ENCODE measurements at places on chromosomes 16 and 17. TPM values are rescaled to one million over a fixed set of nuclear protein-coding genes. Genes with fewer than 3 reads are reported as not detected.

DNA sequence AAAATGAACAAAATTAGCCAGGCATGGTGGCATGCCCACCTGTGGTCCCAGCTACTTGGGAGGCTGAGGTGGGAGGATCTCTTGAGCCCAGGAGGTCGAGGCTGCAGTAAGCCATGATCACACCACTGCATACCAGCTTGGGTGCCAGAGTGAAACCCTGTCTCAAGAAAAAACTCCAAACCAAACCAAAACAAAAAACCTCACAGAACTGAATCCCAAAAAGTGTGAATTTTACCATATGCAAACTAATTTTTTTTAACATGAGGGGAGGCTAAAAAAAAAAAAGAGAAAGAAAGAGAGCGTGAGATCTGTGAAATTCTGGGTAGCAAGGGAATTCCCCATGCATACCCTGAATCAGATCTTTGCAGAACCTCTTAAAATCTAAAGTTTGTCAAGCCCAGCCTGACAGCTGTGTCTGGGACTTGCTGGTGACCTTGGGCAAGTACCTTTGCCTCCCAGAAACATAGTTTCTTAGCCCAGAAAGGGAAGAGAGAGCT lies 17.1 kb upstream of the CDH1 start:
- no peak for DNase-seq
- no peaks in the 10 kb centered on the region for H3K36me3 ChIP-seq
- H3K4me3 ChIP-seq = no peak overlapping the region
- H3K4me1 ChIP-seq = peaks cover 6% of the 10 kb centered on the region

DNA sequence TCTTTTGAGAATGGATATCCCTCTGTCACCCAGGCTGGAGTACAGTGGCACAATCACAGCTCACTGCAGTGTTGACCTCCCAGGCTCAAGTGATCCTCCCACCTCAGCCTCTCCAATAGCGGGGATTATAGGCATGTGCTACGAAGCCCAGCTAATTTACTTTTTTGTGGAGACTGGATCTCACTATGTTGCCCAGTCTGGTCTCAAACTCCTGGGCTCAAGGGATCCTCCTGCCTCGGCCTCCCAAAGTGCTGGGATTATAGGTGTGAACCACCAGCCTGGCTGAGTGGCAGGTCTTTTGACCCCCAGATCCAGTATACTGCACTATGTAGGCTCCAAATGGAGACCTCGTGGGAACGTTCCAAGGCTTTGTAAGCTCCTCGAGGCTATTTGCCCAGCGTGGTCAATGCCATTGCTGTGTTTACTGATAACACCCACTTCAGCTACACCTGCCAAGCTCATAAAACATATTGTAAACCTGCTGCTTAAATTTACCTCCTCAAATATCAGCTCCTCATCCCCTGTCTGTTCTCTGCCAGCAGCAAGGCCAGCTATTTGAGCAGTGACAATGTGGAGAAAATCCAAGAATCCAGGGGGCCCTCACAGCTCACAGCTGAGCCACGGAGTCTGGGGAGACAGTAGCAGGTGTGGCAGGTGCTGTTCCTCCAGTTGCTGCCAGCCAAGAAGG lies 16.2 kb upstream of the KIFC3 start:
- DNase-seq = no peak
- H3K27me3 ChIP-seq = peaks cover 16% of the 10 kb centered on the region
- H3K36me3 ChIP-seq = no peaks in the 10 kb centered on the region
- peaks cover 22% of the 10 kb centered on the region for H3K4me1 ChIP-seq

Gene JPT2
- total RNA-seq = 62.4 TPM

- no peak overlapping the region for H3K4me3 ChIP-seq
- H3K27ac ChIP-seq = no peak overlapping the region
- no peaks in the 10 kb centered on the region for H3K27me3 ChIP-seq
- DNase-seq = no peak
These were observed 30.0 kb downstream of the CREBBP start for GRCh38 chr16:3850544-3850899.

Gene CD300C
- 1.5 TPM for total RNA-seq

GRCh38 chr16:82091241-82091640 lies 56.2 kb downstream of the HSD17B2 start:
- H3K36me3 ChIP-seq = no peaks in the 10 kb centered on the region
- no peak overlapping the region for H3K27ac ChIP-seq
- H3K4me3 ChIP-seq = no peak overlapping the region
- no peak for DNase-seq

DNA sequence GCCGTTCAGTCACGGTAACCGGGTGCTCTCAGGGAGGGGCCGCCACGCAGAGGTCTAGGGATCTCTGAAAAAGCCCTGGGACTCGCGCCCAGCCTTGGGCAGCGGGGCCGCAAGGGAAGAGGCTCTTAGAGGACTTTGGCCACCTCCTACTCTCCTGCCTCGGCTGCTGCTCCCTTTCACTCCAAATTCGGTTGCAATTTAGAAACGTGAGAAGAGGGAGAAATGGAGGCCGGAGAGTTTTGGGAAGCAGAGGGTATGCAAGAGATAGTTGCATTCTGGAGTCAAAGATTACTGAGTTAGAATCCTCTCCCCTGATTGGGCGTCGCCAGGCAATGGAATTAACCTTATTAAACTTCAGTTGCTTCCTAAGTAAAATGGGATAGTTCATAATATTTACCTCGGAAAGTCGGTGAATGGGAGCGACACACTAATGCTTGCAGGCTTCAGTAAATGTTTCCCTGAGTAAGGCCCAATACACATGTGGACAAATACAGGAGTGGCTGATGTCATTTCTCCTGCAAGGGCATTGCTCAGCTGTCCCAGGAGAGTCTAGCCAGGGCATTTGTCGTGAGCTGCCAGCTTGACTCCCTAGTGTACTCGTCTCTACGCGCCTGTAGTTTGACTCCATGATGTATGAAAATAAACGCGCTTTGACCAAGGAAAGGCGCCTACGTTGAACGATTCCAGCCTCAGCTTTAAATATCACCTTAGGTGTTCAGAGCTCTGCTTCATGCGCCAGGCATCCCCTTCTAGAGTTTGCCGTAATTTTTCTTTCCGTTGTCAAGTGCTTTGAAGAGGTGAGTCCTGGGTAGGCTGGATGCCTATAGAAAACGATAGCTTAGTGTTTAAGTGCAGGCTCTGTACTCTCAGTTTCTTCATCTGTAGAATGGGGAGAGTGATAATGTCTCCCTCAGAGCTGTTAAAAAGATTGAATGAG lies 667 bp downstream of the OGFOD1 start:
- H3K27me3 ChIP-seq = no peaks in the 10 kb centered on the region
- peak overlapping the region; percentile 89 for H3K4me3 ChIP-seq
- H3K36me3 ChIP-seq = peaks cover 38% of the 10 kb centered on the region

DNA sequence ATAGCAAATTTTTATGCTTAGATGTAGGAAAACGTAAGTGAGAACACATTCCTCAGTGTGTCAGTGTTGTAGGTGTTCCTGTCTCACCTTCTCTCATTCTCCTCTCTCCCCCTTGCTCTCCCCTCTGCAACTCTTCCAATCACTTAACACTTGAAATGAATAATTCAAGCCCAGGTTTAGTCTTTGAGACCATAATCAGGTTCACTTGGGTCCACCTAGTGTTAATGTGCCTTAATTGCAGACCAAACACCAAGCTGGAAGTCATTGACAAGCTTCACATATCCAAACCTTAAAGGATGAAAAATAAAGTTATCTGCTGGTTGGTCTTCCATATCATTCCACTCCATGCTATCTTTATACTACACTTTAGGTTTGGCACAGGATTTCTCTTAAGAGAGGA lies 37.0 kb downstream of the STXBP4 start:
- H3K27me3 ChIP-seq = no peaks in the 10 kb centered on the region
- peaks cover 2% of the 10 kb centered on the region for H3K4me1 ChIP-seq
- no peak overlapping the region for H3K4me3 ChIP-seq
- DNase-seq = no peak
- H3K27ac ChIP-seq = no peak overlapping the region
- peaks cover 3% of the 10 kb centered on the region for H3K36me3 ChIP-seq

- no peak overlapping the region for H3K4me3 ChIP-seq
- no peaks in the 10 kb centered on the region for H3K27me3 ChIP-seq
- no peak overlapping the region for H3K27ac ChIP-seq
These were observed 325.9 kb downstream of the SOX9 start for GRCh38 chr17:72446525-72447250.

- peaks cover 18% of the 10 kb centered on the region for H3K4me1 ChIP-seq
- no peaks in the 10 kb centered on the region for H3K27me3 ChIP-seq
- no peak for DNase-seq
- H3K4me3 ChIP-seq = no peak overlapping the region
- peaks cover 16% of the 10 kb centered on the region for H3K36me3 ChIP-seq
These were observed 73.3 kb downstream of the MSI2 start for GRCh38 chr17:57329380-57330214.

DNA sequence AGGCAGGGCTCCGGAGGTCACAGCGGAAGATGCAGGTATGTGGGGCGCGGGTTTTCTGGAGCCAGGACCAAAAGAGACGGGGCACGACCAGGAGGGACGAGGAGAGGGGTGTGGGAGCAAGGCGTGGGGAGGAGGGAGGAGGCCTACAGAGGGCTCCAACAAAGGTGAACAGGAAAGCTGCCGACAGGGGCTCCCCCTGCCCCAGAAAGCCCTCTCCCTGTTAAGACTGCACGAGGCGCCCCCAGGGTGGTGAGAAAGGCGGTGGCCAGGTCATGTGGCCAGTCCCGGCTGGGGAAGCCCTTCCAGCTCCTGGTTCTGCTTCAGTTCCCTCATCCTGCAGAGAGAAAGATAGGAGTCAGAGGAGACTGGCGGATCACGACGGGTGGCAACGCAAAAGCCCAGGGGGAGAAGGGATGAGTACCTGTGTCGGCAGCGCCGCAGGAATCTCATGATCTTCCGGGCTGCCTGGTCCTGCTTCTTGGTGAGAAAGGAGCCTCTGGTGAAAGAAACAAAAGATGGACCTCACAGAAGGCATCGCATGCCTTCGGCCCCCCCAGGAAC lies 949 bp upstream of the SPAG7 start:
- H3K27ac ChIP-seq = no peak overlapping the region
- peaks cover 39% of the 10 kb centered on the region for H3K36me3 ChIP-seq
- no peaks in the 10 kb centered on the region for H3K27me3 ChIP-seq
- peaks cover 36% of the 10 kb centered on the region for H3K4me1 ChIP-seq
- H3K4me3 ChIP-seq = no peak overlapping the region

Gene PRSS33
- not detected for total RNA-seq

DNA sequence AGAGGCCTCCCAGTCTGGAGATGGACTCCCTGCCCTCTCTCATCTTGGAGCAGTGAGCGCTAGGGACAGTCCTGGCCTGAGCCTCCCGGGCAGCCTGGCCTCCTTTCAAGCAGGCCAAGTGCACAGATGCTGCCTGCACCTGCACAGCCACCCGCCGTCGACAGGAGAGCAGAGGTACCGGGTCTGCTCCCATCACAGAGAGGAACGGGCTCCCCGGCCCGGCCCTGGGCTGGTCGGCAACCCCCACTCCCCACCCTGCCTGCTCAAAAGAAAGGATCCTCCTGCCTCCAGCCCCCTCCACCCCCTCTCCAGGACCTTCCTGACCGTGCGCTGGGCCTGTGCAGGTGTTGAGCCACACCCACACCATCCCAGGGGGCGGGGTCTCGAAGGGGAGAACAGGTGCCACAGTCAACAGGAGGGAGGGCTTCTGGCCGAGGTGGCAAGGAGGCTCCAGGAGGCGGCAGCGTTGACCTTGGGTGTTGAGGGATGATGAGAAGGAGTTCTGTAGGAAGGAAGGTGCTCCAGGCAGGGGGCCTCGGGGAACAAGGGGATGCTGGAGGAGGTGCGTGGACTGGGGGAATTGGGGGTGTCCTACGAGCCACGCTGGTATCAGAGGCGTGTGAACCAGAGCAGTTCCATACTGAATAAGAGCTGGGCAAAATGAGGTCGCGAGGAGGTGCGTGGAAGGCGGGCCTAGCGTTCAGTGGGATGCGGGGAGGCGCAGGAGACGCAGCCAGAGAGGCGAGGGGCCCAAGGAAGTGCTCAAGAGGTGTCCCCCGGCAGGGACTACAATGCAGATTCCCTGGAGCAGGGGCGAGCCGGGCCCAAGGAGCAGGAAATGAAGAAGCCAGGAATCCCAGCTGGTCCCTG lies 967 bp upstream of the CDH15 start:
- peaks cover 9% of the 10 kb centered on the region for H3K27me3 ChIP-seq
- no peaks in the 10 kb centered on the region for H3K36me3 ChIP-seq
- peaks cover 7% of the 10 kb centered on the region for H3K4me1 ChIP-seq
- peak overlapping the region; percentile 0 for H3K27ac ChIP-seq

GRCh38 chr17:63653050-63653449 lies 30.8 kb downstream of the MAP3K3 start:
- H3K27me3 ChIP-seq = no peaks in the 10 kb centered on the region
- no peak for DNase-seq
- H3K4me1 ChIP-seq = peaks cover 9% of the 10 kb centered on the region
- H3K4me3 ChIP-seq = no peak overlapping the region
- no peak overlapping the region for H3K27ac ChIP-seq

DNA sequence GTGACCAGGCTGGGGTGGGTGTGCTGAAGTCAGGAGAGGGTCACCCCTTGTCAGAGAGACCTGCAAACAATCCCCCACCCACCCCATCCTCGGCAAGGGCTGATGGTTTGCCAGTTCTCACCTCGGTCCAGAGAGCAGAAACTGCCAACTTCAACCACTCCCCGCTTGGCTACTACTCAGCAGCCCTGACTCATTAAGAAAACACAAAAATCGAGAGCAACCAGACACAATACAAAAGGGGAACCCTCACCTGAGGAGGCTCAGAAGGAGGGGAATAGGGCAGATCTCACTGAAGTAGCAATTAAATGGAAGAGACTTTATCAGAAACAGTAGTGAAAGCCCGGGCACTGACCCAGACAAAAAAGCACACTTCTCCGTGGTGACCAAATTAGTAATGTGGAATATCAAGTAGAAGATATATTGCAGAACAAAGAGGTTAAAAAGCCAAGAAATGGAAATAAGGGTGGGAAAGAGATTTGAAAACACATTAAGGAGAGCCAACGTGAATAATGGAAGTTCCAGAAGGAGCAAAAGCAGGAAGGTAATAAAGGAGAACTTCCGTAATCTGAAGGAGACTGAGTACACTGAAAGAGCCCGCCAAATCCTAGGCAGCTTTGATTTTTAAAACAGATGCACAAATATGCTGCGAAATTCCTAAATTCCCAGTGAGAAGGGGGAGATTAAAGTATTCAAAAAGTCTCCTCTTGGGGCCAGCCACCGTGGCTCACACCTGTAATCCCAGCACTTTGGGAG lies 23.6 kb downstream of the CENPV start:
- peaks cover 4% of the 10 kb centered on the region for H3K36me3 ChIP-seq
- H3K4me1 ChIP-seq = no peaks in the 10 kb centered on the region
- no peak overlapping the region for H3K4me3 ChIP-seq
- no peaks in the 10 kb centered on the region for H3K27me3 ChIP-seq
- no peak overlapping the region for H3K27ac ChIP-seq
- no peak for DNase-seq

DNA sequence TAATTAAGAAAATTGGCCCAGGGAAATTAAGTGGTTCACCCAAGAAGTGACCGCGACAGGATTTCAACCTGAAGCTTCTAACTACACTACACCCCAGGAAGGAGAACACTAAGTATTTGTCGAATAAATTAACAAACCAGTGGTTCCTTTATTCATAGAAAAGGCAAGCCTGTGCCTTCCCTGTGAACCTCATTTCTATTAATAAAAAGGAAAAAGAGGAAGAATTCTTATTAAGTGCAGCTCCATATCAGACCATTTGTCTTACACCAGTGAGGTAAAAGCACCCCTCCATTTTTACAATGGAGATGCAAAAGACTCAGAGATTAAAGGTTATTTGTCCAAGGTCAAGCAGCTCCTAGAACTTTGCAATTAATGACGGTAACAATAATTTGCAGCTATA lies 1.7 kb downstream of the COPS3 start:
- peak overlapping the region; percentile 93 for H3K27ac ChIP-seq
- H3K4me1 ChIP-seq = peaks cover 38% of the 10 kb centered on the region
- H3K27me3 ChIP-seq = no peaks in the 10 kb centered on the region
- H3K36me3 ChIP-seq = peaks cover 6% of the 10 kb centered on the region
- peak overlapping the region; percentile 94 for H3K4me3 ChIP-seq
- no peak for DNase-seq

Measured in activated CD8-positive, alpha-beta memory T cell treated with anti-CD3 and anti-CD28 coated beads, Interleukin-2, amount 10 ng/mL, durations not matched to agents 7 days and 5 days (primary cell).